CD4-positive, alpha-beta memory T cell (primary cell): ENCODE measurements at places on chromosomes 7 and 10. TPM values are rescaled to one million over a fixed set of nuclear protein-coding genes. Genes with fewer than 3 reads are reported as not detected.

The OPN4 gene
- not detected for total RNA-seq

The STAM gene
- 31.7 TPM for total RNA-seq

The TAS2R41 gene
- 0.73 TPM for total RNA-seq

The SLC29A4 gene
- total RNA-seq: 0.76 TPM

The ANAPC16 gene
- total RNA-seq: 118 TPM

The TUBAL3 gene
- not detected for total RNA-seq

The TLX1 gene
- not detected for total RNA-seq

The CC2D2B gene
- 0.15 TPM for total RNA-seq

The TRPV5 gene
- not detected for total RNA-seq

The GLI3 gene
- 0.06 TPM for total RNA-seq

The PRKG1 gene
- 0.06 TPM for total RNA-seq
